ENCODE measurements at places on chromosomes 2 and 18.

GRCh38 chr2:119440873-119441272 lies 9.2 kb downstream of the TMEM37 start:
- DNase-seq = no peak

DNA sequence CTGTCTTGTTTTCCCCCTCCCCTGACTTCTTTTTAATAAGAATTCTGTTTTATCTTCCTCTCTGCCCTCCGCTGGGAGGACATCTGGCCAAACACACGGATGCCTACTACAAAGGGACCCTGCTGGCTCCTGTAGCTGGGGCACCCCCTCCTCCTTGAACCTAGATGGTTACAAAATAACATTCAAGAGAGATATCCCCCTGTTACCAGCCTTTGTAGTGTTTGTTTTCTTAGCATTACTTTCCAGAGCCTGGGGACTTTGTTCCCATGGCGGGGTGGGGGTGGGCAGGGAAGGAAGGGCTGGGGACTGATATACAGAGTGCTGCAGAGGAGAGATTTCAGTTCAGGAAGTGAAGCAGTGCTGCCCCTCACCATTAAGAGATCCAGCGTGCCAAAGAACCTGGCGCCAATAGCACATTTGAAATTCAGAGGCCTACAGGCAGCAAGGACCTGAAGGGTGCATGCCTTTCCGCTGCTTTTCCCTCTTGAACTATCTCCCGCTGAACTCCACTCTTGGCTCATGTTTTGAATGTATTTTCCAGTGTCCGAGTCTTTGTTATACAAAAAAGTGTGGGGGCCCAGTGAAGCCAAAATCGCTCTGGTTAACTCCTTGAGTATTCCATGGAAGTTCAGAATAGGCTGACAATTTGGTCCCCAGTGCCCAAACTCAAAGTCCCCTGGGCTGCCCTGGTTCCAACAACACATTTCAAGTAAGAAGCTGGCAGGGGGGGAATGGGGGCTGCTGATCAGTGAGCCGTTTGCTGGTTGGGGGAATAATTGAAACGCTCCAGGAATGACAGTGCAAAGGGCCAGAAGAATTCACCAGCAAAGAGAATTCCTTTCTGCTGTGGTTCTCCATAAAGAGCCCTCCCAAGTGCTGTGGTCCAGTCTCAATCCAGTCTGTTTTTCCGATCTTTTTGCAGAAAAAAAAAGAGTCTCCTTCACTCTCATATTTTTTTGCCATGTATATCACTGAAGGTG lies 94.8 kb upstream of the THOC1 start:
- peak; percentile 45 for DNase-seq

DNA sequence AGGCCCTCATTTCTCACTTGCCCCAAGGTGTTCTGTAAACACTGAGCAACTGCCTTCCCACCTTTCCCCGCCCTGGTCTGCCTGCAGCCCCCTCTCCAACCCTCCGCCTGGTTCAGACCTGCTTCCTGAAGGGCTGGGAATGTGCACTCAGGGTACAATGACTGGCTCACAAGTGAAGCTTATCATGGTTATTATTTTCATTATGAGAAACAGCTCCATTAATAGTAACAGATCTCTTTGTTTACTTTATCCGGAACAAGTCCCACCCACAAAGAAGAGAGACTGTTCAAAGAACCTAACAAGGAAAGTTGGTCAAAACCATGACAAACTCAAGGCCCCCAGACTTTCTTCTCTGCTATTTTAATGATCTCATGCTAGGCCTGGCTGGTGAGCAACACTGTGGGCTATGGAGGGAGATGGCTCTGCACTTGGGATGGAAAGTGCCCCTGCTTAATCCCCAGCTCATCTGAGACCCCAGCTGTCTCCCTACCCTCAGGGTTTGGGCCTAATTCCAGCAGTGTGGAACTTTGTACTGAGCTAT lies 36.7 kb downstream of the ARHGAP25 start:
- no peak for DNase-seq

GRCh38 chr2:232236200-232236599 lies 142.4 kb upstream of the ALPP start:
- no peak for DNase-seq

DNA sequence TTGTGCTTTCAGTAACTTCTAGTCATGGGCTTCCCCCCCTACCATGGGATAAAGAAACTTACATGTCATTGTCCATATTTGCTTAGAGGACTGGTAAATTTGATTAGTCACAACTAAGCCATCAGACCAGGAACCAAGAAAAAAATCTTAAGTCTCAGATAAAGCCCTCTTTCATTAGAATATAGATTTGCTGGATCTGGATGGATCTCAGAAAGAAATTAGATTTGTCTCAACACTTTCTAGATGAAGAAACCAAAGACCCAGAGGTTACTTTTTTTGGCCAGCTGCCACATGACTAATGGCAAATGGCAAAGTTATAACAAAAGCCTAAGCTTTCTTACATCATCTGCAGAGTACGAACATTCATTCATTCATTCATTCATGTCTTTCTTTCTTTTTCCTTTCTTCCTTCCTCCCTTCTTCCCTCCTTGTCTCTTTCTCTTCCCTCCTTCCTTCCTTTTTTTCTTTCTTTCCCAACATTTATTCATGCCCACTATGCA lies 60.2 kb downstream of the CDCA7 start:
- DNase-seq = peak; percentile 52

DNA sequence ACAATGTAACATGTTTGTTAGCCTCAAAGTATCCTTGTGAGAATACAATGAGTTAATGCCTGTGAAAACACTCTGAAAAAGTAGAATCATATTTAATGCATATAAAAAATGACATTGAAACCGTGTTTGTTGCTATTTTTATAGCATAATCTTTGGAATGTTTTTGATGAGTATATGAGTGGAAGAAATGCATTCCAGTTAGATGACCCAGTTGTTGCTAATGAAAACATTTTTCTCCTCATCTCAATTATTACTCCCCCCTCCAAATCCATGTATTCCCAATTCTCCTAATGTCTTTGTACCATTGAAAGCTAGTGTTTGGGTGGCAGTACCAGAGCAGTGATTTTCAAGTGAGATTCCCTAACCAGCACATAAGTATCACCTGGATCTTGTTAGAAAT lies 67.1 kb upstream of the DSEL start:
- DNase-seq = peak; percentile 20

DNA sequence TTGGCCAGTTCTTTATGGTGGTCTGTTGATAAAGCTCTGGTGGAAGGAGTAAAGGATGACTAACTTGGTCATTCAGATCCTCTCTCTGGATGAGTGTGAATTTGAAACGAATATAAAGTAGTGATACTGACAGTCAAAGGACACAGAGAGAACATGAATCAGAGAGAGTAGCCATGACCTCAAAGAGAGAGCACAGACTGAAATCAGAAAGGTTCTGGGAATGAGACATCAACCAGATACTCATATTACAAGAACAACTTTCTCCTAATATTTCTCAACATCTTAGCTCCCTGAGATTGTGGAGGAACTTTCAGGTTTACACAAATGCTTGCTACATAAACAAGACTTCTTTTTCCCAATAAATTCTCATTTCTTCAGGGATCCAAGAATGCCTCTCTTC lies 849.1 kb upstream of the CHAC2 start:
- peak; percentile 61 for DNase-seq

GRCh38 chr2:232632904-232633412 lies 446 bp upstream of the EFHD1 start:
- peak; percentile 62 for DNase-seq

GRCh38 chr18:27604583-27604982 lies 419.5 kb upstream of the CHST9 start:
- peak; percentile 12 for DNase-seq

DNA sequence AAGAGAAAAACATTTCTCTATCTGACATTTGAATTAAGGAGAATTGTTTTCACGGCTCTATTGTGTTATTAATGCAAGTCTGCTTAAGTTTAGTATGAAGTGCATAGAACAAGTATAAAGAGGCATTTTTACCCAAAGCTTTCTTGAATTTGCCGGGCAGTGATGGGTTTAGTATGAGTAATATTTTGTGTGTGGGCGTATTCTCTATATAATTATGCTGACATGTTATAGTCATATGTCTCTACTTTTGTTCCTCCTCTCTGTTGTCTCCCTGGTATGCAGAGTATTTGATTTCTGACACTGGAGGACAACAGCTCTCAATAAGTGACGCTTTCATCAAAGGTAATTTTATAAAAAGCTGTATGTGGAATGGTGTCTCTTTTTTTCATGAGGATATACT lies 45.9 kb downstream of the PIKFYVE start:
- no peak for DNase-seq

GRCh38 chr2:67604360-67604759 lies 207.2 kb downstream of the ETAA1 start:
- no peak for DNase-seq

GRCh38 chr2:54341656-54342055 lies 85.6 kb upstream of the TSPYL6 start:
- no peak for DNase-seq

DNA sequence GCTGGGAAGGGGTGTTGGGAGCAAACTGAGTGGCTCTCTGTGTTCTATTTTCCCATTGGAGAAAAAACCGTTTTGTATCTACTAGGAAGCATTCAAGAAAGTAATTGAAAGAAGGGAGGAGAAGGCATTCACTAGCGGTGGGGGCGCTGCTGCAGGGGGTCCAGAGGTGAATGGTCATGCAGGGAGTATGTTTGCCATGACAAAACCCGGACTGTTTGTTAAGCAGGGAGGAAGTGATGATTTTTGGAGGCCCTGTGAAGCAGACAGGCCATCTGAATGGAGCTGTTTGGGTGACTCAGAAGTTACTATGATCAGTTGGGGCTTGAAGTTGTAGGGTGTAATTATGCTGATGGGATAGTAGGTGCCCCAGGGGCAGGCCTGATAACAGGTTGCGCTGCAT lies 7.0 kb downstream of the TAF4B start:
- no peak for DNase-seq

DNA sequence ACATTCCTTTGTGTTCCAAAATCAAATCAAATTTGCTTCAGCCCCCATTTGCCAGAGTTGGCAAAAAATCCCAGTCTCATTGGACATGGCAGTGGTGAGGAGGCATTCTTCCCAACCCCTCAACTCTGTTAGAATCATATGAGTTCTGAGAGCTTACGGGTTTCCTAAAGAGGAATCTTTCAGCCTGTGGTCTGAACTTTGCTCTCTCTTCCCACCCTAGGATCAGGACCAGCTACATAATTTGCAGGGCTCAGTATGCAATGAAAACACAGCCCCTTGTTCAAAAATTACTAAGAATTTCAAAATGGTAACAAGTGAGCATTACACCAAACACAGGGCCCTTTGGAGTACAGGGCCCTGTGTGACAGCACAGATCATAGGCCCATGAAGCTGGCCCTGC lies 47.1 kb upstream of the RMND5A start:
- no peak for DNase-seq

GRCh38 chr2:41803361-41803760 lies 244.5 kb upstream of the PKDCC start:
- DNase-seq = no peak

GRCh38 chr2:138018866-138019688 lies 54.8 kb downstream of the HNMT start:
- DNase-seq = no peak

GRCh38 chr2:56286936-56287335 lies 103.1 kb downstream of the CCDC85A start:
- no peak for DNase-seq

GRCh38 chr18:43034683-43035500 lies 80.6 kb downstream of the RIT2 start:
- no peak for DNase-seq

DNA sequence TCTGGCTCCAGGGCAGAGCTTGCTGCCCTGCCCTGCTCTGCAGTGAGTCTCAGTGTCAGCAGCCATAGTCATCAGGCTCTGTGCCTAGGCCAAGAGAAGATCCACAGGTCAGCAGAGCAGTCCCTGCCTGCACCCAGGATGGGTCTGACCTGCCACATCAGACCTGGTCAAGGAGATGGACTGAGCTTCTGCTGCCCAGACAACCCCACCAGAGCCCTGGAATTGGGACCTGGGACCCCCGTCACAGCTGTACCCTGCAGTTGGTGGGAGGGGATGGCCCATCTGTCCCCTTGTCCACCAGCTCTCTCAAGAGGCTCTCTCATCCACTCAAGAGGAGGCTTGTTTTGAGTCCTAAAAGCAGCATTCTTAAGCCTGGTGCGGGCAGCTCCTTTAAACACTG lies 142.6 kb downstream of the TFCP2L1 start:
- DNase-seq = no peak

GRCh38 chr2:240386326-240386725 lies 49.1 kb upstream of the GPC1 start:
- no peak for DNase-seq

- DNase-seq = no peak
These were observed 69.9 kb upstream of the NOSTRIN start for GRCh38 chr2:168732506-168732905.

DNA sequence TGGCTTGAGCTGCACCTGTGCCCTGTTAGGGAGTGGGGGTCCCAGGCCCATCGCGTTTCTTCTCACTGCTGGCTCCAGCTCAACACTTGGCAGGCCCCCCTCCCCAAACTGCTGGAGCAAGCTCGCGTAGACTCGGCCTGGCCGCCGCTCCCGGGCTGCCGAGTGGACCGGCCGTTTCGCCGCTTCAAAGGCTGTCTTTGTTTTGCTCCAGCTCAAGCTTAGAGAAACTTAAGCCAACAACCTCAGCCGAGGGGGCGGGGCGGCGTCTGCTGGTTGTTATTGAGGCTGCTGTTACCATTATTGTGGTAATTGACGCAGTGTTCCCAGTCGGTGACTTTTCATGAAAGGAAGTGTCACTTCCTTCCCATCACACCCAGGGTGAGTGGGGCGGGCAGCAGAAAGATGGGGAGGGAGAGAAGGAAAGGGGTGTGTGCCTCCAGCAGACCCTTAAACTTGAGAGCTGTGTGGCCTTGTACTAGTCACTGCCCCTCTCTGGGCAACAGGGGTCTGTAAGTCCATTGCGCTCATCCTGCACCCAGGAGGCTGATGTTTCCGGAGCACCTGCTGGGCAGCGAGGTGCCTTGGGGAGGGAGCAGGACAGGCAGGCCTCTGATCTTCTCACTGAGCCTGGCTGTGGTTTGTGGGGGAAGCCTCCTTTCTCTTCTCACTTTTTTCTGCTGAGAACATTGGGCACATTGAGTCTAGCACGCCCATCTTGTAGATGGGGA lies 2.1 kb downstream of the ARID5A start:
- no peak for DNase-seq

- no peak for DNase-seq
These were observed 323.2 kb downstream of the LRRTM1 start for GRCh38 chr2:79981316-79981715.

GRCh38 chr2:212882626-212883025 lies 268.8 kb downstream of the IKZF2 start:
- DNase-seq = no peak
